ENCODE measurements at places on chromosomes 3 and 15.

DNA sequence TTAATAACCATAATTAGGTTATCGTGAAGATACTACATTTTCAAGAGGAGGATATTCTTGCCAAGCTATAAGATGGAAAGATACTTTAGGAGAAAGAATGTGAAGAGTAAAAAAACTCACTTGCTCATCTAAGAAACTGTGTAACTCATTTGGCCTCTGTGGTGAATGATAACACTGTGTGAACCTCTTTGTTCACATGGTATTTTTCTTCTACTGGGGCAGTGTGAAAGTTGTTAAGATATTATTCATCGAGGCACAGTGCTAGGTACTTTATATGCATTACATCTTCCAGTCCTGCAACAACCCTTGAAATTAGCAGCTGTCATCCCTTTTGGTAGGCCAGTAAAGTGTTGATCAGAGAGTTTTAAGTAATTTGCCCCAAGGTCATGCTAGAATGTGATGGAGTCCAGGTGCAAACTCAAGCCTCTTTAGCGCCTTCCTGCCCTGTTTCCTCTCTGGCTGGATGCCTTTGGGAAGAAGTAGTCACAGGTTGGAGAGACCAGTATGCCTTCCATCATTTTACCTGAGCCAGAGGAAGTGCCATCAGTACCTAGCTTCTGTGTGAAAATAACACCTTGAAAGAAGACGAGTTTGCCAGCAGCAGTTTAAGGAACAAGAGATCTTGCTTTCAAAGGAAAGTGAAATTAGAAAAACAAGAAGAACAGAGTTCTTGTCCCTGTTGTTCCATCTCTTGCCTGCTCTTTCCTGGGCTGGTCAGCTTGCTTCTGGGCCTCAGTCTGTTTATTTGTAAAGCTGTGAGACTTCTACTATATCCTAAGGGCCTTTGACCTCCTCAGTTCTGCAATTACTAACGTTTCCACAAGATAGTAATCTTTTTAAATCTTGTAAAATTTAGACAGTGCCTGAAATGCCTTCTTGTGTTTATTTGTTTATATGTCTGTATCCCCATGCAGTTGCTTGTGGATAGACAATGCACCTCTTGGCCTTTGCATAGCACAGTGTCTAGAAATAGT, 179.3 kb downstream of the FNDC3B start:
- no peak for DNase-seq

GRCh38 chr3:85321892-85322291, 363.1 kb downstream of the CADM2 start:
- no peak for DNase-seq

GRCh38 chr15:78875107-78875914, 2.6 kb downstream of the MORF4L1 start:
- no peak for DNase-seq

DNA sequence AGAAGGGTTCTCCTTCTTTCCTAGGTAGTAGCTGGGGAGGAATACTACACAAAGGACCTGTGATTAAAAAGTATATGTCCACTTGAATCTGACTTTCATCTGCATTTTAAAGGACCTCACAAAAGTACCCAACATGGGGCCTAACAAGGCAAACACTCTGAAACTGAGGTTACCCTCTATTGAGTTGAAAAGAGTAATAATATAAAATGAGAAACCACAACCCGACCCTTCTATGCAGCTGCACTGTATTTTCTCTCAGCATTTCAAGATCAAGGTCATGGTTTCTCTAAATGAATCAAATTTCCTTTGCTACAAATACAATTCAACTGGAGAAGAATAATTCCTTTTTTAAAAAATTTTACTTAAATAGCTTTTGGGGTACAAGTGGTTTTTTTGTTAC, 106.3 kb downstream of the DMXL2 start:
- DNase-seq, result no peak

- DNase-seq, result no peak
Observed at GRCh38 chr3:168121184-168122017, 25.7 kb upstream of the GOLIM4 start.

DNA sequence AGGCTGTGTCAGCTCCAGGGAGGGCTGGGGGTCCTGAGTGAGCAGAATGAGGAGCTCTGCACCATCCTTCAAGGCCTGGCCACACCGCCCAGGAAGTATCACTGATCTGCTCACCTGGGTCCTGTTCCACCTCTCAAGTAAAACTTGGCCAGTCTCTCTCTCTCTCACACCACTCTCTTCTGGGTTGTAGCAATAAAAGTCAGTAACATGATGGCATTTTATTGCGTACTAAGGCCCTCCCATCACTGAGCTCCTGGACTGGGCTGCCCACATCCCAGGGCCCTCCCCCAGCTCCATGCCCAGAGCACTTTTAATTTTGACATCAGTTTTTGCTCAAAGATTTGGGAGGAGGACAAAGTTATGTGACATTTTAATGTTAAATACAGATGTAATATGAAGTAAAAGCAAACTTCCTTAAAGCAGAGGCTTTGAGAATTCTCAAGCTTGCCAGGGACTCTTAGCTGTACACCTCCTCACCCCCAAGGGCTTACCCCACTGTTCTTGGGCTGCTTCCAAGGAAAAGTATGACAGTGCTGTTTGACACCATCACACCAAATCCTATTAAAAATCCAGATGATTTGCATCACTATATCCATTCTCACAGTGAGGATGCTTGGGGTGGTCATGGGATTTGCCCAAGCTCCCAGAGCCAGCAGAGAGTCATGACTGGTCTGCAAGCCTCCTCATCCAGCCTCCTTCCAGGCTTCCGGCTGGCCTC, 105.1 kb upstream of the SLCO2A1 start:
- no peak for DNase-seq

- no peak for DNase-seq
Observed at GRCh38 chr3:122993124-122993978, 34.2 kb downstream of the SEMA5B start.

DNA sequence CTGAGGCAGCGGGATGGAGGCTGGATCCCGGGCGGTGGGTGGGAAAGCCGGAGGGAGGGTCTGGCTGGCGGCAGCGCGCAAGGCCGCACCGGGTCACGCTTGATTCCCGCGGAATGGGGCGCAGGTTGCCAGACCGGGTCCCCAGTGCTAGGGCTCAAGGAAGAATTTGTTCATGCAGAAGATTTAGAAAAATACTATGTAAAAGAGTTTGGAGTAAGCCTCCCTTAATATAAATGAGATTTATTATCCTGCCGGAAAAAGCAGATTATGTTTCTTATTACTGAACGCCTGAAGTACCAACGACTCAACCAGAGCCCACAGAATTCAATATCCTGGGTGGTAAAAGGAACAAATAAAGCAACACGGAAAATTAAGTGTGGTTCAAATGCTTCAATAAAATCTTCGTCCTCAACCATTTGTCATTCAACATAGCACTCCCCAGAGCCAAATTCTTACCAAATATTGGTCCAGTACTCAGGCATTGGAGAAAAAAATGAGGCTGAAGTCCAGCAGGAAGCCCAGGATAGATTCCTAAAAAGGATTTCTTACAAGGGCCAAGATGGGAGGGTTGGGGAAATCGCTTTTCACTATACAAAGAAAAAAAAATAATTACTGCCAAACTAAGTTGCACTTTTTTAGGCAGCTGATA, 1.2 kb upstream of the ZBTB20 start:
- no peak for DNase-seq

DNA sequence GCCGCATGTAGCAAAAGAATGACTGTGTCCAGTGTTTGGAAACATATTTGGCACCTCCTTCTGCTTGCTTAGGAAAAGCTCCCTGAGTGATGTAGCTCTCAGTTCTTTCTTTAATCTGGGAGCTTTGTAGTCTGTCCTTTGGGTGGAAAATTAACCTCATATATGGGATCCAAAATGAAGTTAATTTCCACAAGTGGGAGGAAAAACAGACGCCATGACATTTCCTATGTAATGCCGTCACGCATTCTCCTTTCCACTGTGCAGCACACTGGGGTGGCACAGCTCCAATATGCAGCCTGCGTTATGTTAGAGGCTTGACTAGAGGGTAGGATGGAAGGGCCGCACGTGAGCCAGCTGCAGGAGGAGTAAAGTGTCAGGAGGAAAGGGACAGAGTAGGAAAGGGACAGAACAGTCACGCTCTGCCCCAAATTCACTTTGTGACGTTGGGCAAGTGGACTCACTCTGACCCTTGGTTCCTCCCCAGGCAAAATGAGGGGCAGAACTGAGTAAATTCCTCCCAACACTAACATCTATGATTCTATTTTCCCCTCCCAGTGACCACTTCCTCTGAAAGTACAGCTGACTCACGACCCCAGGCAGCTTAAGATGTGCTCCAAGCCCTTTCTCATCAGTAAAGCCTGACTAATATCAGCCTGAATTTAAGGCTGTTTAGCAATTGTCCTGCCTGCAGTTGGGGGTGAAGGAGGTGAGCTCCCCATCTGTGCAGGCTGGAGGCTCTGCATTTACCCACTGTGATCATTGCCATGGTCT, 176.5 kb upstream of the PFN2 start:
- no peak for DNase-seq

GRCh38 chr15:68812069-68812468, 8.6 kb downstream of the ANP32A start:
- no peak for DNase-seq

DNA sequence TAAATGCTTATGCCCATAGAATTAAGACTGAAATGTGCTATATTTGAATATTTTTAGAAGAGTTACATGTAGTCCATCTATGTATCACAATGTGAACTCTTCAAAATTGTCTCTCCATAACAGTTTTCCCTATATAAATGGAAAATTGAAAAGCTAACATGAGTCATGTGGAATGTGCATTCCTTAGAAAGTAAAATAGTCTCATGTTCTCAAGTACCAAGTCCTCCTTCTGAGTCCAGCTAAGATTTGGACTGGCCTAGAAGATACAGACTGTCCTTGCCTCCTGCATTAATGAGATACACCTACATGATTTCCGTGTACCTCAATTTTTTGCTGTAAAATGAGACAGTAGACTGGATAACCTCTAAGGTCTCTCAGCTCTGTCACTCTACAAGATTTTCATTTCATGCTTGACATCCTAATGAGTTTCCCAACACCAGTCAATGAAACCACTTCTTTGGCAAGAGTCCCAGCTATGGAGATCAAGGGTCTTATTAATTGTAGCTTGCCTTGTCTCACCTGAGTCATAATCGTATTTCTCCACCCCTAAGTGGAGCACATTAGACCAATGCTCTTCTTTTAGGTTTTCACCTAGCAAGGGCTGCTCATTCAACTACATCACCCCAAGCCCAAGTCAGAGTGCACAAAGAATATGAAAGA, 350.6 kb upstream of the IL12A start:
- DNase-seq, result no peak

DNA sequence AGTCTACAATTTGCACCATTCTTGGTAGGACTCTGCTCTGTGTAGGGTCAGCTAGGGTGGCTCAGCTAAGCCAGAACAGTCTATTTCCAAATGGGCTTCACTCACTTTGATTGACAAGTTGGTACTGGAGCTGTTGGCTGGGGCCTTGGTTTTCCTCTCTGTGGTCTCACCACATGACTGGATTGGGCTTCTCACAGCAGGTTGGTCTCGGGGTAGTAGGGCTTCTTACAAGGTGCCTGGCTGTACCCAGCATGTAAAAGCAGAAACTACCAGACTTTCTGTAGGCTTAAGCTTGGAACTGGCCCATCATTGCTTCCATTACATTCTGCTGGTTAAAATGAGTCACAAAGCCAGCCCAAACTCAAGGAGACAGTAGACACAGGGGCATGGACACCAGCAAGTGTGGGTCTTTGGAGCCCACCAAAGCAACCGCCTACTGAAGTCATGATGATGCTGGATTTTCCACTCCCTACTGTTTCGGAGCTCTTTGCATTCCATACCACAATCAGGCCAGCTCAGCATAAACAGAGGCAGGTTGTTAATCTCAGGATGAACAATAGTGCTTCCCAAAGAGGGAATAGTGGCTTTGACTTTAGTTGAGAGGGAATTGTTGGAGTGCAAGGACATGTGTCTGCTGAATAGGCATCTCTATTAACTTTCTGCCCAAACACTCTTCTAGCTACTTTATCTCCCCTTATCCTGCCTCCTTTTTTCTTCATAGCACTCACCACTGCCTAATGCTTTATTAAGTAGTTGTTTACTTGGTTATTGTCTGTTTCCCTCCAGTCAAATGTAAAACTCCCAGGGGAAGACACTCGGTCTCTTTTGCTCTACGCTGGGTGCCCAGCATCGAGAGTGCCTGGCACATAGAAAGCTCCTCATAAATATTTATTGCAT, 78.0 kb upstream of the RARB start:
- DNase-seq, result no peak

GRCh38 chr3:117710501-117710900, 1000.9 kb downstream of the TUSC7 start:
- no peak for DNase-seq

All from activated naive CD4-positive, alpha-beta T cell treated with Interleukin-2 at 50 U/mL for 16 hours (primary cell).